ENCODE measurements at places on chromosomes 4 and X. TPM values are rescaled to one million over a fixed set of nuclear protein-coding genes. Genes with fewer than 3 reads are reported as not detected.
A peak's percentile ranks its signal among the peaks of the same experiment; 100 is the strongest.

DNA sequence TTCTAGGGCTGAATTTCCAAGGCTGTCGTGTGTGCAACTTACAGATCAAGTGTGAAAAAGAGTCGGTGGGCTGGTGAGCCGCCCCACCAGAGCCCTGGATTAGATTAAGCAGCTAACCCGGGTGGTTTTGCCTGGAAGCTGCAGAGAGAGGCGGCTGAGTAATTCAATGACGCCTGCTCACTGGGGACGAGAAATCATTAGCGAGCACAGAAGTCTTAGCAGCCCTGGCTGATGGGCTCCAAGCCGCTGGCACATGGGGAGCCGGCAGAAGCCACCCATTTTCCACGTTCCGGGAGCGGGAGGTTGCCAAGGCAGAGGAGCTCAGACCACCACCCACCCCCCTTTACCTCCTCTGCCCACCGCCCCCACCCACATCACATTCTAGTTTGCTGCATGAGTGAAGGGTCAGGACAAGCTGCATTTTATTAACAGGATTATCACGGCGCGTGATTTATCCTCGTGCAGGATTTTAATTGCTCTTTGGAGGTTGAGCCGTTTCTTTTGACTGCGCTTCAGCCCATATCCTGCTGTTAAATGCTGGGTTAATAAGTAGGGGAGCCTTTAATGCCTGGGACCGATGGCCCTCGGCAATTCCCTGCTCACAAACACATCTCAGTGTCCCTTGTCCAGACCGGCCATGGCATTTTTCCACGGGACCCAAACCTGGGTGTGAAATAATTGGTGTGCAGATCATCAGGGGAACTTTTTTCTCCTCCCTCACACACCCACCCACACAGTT is 19.1 kb downstream of the BCOR start:
- H3K4me1 ChIP-seq, result peaks cover 2% of the 10 kb centered on the region
- peaks cover 9% of the 10 kb centered on the region for H3K36me3 ChIP-seq
- no peak for DNase-seq
- no peak overlapping the region for H3K4me3 ChIP-seq
- H3K27me3 ChIP-seq, result no peaks in the 10 kb centered on the region
- H3K27ac ChIP-seq, result no peak overlapping the region

DNA sequence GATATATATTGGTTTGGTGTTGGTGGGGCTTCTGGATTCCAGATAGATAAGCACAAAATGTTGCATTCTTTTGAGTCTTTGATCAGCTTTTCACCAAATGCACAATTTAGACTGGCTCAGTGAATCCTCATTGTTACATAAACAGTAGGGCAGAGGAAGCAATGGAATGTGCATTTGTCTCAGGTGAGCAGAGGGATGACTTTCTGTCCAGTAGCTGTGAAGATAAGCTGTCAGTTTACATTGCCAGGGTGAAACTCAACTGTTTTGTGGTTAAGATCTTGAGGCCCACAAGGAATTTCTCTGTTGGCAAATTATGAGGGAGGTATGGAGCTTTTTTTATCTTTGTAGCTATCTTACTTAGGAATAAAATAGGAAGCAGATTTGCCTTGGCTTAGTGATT is 168.0 kb downstream of the GALNTL6 start:
- H3K4me3 ChIP-seq, result no peak overlapping the region
- H3K27ac ChIP-seq, result no peak overlapping the region
- H3K36me3 ChIP-seq, result no peaks in the 10 kb centered on the region
- DNase-seq, result no peak

- no peaks in the 10 kb centered on the region for H3K27me3 ChIP-seq
- no peaks in the 10 kb centered on the region for H3K4me1 ChIP-seq
- no peak overlapping the region for H3K27ac ChIP-seq
- no peak for DNase-seq
- no peaks in the 10 kb centered on the region for H3K36me3 ChIP-seq
- no peak overlapping the region for H3K4me3 ChIP-seq
These were observed 557.7 kb upstream of the TENM3 start for GRCh38 chr4:181685461-181685860.

DNA sequence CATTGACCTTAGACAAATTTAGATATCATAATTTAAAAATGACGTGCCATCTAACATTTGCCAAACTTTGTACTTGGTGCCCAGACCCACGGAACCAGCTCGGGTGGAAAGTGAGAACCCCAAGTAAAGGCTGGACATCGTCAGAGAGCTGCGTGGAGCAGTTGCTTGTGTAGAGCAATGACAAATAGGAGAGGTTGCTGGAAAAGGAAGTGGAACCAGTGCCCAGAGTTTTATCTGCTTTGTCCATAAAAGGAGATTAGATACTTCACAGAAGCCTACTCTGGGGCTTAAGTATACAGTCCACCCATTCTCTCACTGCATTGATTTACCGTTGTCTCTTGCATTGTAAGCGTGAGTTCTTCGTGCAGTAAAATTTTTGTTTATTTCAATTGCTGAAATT is 5.4 kb upstream of the TBC1D1 start:
- no peaks in the 10 kb centered on the region for H3K36me3 ChIP-seq
- peaks cover 22% of the 10 kb centered on the region for H3K27me3 ChIP-seq
- no peak overlapping the region for H3K4me3 ChIP-seq
- no peak for DNase-seq

DNA sequence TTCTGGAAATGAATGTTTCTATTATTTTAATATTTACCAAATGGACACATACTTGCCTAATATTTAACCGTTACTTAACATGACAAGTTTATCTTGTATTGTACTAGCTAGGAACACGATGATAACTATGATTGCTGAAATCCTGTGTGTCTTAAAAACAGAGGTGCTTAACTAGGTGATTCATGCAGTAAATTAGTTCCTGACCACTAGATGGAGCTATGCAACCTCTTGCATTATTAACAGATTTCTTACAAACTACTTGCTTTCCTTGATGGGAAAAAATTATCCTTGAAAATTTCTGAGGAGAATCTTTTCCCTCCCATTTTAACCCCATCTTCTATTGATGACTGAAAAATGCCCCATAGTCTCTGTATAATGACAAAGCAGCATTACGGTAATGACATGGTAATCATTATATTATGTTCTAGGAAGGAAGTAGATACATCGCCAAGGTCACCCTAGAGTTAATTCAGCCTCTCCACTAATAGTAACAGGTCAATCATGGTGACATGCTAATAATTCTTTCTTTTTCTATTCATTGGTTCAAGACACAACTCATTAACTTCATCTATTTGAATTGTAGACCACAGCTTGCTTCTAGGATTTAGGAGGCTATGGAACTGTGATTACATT is 844.2 kb downstream of the RAPGEF2 start:
- H3K27ac ChIP-seq, result no peak overlapping the region
- H3K36me3 ChIP-seq, result no peaks in the 10 kb centered on the region
- no peak overlapping the region for H3K4me3 ChIP-seq
- H3K4me1 ChIP-seq, result no peaks in the 10 kb centered on the region
- peak; percentile 46 for DNase-seq
- H3K27me3 ChIP-seq, result no peaks in the 10 kb centered on the region

DNA sequence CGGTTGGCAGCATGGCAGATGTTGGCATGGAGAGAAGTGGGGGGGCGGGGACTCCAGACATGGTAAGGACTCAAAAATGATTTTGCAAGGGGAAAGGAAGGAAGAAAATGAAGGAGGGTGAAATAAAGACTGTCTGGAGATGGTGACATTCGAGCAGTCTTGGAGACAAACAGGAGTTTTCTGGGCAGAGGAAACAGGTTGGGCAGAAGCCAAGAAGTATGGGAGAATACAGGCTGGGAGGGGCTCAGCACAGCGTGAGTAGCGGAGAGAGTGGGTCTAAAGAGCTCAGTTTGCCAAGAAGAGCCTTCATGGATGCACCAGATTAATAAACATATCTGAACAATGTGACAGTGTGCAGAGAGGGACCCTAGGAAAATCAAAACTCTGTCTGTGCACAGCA is 13.3 kb upstream of the CRMP1 start:
- H3K27me3 ChIP-seq, result no peaks in the 10 kb centered on the region
- no peaks in the 10 kb centered on the region for H3K36me3 ChIP-seq
- H3K27ac ChIP-seq, result no peak overlapping the region

DNA sequence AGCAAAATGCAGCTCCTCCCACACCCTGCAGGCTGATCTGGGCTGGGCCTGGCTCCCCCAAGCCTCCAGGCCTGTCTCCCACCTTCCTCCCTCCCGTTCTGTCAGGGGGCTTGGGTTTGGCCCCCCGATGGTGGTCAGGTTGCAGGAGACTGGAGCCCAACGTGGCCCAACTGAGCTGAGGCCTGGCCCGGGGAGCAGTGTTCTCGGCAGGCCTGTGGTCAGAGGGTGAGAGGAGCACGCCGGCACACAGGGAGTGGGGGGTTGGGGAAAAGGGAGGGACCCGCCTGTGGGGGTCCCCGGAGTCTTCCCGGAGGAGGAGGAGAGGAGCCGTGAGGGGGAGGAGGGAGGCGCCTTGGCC is 43.2 kb upstream of the NKX1-1 start:
- no peak for DNase-seq
- no peaks in the 10 kb centered on the region for H3K27me3 ChIP-seq
- no peaks in the 10 kb centered on the region for H3K4me1 ChIP-seq
- no peak overlapping the region for H3K4me3 ChIP-seq
- no peaks in the 10 kb centered on the region for H3K36me3 ChIP-seq

- DNase-seq, result no peak
- H3K36me3 ChIP-seq, result no peaks in the 10 kb centered on the region
- no peak overlapping the region for H3K27ac ChIP-seq
- no peaks in the 10 kb centered on the region for H3K27me3 ChIP-seq
These were observed 14.9 kb upstream of the FAM9B start for GRCh38 chrX:9048801-9049200.

Gene TEX13D
- not detected for total RNA-seq

Gene FRG2
- total RNA-seq, result not detected

Gene FATE1
- not detected for total RNA-seq

DNA sequence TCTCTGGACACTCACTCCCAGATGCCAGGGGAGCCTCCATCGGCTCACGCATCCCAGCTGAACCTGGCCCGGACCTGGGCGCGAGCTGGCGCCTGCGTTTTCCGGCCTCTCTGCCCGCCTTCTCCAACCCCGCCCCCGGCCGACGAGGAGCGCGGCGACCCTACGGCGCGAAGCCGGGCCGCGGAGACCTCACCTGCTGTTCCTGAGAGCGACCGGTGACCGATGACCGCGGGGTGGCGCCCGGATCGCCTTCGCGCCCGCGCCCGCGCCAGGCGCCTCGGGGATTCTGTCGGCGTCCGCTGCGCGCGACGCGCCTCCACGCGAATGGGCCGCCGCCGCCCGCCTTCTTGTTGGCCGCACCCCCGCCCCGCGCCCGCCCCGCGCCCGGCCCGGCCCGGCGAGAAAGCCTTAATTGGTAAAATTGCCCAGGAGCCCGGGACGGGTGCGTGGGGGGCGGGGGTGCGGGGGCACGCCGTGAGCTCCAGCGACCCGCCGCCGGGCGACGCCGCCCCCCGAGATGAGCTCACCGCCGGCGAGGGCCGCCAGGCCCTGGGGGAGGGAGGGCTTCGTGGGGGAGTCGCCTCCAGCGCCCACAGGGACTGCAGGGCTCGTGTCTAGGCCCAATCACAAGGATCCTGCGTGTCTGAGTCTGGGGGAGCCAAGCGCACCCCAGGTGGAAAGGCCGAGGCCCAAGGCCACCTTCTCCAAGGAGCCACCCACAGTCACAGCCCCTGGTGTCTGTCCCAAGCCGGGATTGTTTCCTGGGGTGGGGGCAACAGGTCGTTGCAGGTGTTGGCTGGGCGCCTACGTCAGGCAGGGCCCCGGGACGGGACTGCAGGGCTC is at the start of gene FLNA:
TSS of gene FLNA (minus strand) at position 322 of the 843 bp plus-strand sequence. CDS start 3,389 bp downstream, outside the sequence.
- H3K4me1 ChIP-seq, result peaks cover 23% of the 10 kb centered on the region
- DNase-seq, result no peak
- peak within 1 kb of the TSS; percentile 9 for H3K4me3 ChIP-seq
- H3K27me3 ChIP-seq, result no peaks in the 10 kb centered on the region
- H3K36me3 ChIP-seq, result no peaks in the 10 kb centered on the region

DNA sequence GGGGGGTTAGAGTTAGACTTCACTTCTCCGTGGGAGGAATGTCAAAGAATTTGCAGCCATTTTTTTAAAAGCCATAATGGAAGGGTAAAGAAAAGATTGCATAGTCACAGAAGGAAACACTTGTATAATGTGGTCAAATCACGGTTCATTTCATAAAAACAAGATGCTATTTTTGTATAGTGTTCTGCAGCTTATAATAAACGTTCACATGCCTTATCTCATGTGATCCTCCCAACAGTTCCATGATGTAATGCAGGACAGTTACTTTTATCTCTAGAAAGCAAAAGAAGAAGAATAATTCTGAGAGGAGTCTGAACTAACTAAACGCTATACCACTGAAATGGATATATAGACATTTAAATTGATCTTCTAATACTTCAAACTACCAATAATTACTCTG is 71.3 kb upstream of the CAMK2D start:
- no peak overlapping the region for H3K27ac ChIP-seq
- H3K27me3 ChIP-seq, result no peaks in the 10 kb centered on the region

DNA sequence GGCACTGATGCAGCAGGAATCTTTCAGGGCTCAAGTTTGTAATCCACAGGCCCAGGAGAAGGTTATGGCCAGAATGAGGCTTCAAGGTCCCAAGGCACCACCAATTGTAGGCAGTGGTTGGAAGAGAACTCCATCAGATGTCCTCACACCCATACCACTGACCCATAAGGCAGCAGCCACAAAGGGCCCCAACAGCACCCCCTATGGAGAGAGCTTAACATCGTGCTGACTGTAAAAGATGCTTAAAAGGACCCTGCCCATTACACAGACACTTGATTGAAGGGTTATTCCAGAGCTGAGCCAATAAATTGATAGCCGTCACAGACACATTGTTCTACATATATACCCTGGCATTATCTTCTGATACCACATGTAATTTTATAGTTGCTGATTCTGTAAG is 113.7 kb downstream of the SOWAHB start:
- H3K27ac ChIP-seq, result no peak overlapping the region
- no peaks in the 10 kb centered on the region for H3K36me3 ChIP-seq
- H3K4me1 ChIP-seq, result peaks cover 3% of the 10 kb centered on the region
- no peak overlapping the region for H3K4me3 ChIP-seq
- no peak for DNase-seq
- H3K27me3 ChIP-seq, result no peaks in the 10 kb centered on the region

Gene CHIC2
- 43.8 TPM for total RNA-seq

DNA sequence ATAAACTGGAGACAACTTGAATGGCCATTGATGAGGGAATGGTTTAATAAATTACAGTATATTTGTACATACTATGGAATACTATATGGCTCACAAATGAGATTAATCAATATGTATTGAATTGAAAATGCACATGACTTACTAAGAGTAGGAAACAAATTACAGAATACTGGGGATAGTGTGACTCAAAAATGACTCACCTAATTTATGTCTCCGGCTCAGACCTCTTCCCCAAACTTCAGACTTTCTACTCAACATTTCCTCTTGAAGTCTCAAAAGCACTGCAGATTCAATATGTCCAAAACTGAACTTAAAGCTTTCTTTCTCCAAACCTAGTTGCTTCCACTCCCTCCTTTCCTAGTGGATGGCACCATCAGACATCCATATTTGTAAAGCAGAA is 28.8 kb upstream of the GRIA3 start:
- no peaks in the 10 kb centered on the region for H3K27me3 ChIP-seq
- no peaks in the 10 kb centered on the region for H3K4me1 ChIP-seq
- DNase-seq, result no peak

- H3K4me1 ChIP-seq, result no peaks in the 10 kb centered on the region
- H3K27ac ChIP-seq, result no peak overlapping the region
- H3K36me3 ChIP-seq, result no peaks in the 10 kb centered on the region
- DNase-seq, result no peak
- H3K27me3 ChIP-seq, result peaks cover 5% of the 10 kb centered on the region
- H3K4me3 ChIP-seq, result no peak overlapping the region
These were observed 9.4 kb upstream of the CCNQ start for GRCh38 chrX:153608376-153608775.

GRCh38 chrX:101749436-101749835 is 89.8 kb upstream of the ARMCX2 start:
- no peak overlapping the region for H3K27ac ChIP-seq
- peaks cover 4% of the 10 kb centered on the region for H3K4me1 ChIP-seq
- H3K36me3 ChIP-seq, result no peaks in the 10 kb centered on the region
- DNase-seq, result no peak
- H3K27me3 ChIP-seq, result no peaks in the 10 kb centered on the region
- no peak overlapping the region for H3K4me3 ChIP-seq
